Mesenteric fat pad (tissue), 1 donor: ENCODE measurements at places on chromosomes 6 and 20. TPM values are rescaled to one million over a fixed set of nuclear protein-coding genes. Genes with fewer than 3 reads are reported as not detected.

DNA sequence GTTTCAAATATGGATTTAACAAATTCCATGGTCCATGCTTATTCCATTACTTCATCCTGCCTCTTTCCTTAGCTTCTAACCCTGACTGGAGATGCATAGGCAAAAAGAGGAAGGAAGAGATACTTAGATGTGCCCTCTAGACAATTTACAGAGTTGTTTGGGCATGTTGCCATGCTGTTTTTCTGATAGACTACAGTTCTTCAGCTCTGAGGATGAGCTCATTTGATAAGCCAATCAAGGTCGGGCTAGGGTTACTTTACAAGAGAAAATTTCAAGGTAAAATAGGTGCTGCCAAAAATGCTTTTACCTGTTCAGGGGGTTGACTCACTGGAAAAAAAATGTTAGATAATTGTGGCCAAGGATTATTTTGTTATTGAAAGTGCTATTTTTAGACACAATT, 5.9 kb downstream of the HCRTR2 start:
- DNase-seq: no peak

DNA sequence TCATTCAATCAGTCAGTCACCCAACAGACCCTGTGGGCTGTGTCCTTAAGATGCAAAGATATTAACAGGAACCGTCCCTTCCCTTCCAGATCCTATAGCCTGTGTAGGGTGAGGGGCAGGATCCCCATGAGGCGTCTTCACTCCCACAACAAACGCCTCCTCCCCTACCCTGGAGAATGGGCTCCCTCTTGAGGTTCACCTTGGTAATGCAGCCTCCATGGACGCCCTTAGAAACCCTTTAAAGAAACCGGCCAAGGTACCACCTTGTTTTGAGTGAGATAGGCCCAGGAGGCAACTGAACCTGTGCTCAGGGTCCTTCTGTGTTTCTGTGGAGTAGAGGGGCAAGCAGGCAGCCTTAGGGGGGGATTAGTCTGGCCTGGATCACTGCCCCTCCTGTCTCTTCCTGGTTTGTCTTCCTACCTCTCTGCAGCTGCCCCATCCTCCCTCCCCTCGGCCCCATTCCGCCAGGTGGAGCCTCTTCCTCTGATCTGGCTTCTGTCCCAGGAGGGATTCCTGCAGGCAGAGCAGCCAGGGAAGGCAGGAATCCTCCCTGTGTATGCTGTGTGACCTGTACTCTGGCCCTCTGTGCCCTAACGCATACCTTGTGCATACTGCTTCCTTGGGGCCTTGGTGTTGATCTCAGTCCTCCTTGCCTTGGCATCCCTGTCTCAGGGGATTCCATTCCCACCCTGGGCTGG, 6.6 kb upstream of the GUCA1A start:
- no peak for DNase-seq

DNA sequence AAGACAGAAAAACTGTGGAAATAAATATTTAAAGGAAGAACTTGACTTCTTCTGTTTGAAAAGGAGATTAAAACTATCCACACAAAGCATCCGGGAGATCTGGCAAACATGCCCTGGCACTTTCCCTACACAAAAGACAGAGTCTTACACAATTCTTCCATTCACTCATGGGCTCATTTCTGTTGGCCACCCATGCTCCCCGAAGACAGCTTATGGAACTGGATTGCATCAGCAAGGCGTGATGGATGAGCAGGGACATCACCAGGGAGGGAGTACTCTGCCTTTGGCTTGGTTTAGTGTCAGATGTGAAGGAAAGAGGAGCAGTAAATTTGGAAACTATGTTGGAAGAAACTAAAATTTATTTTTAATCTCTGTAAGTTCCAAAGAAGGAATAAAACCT, 379.3 kb downstream of the CD109 start:
- DNase-seq: no peak

DNA sequence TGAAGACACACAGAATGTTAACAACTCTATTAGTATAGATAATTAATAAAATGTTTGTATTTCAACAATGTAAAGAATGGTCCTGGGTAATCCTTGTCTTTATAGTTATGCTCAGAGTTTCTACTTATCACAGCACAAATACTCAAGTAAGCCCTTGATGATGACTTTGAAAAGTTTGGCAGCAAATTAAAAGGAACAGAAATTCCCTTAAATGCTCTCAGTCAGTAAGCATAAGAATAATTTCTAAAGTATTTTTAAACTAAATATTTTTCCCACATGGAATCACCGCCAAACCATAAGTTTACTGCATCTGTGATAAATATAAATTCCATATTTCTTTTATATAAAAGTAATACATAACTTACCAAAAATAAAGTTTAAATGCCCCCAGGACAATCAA, 96.1 kb downstream of the COL12A1 start:
- no peak for DNase-seq

DNA sequence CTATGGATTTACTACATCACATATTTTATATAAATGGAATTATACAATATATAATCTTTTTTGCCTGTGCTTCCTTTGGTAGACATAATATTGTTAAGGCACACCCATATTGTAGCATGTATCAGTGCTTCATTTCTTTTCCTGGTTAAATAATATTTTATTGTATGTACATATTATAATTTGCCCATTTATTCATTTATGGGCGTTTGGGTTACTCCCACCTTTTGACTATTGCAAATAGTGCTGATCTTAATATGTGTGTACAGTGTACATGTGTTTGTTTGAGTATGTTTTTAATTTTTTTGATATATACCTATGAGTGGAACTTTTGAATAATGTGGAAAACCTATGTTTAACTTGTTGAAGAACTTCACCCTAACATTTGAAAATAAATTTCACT, 804.2 kb downstream of the DHX35 start:
- DNase-seq: no peak

DNA sequence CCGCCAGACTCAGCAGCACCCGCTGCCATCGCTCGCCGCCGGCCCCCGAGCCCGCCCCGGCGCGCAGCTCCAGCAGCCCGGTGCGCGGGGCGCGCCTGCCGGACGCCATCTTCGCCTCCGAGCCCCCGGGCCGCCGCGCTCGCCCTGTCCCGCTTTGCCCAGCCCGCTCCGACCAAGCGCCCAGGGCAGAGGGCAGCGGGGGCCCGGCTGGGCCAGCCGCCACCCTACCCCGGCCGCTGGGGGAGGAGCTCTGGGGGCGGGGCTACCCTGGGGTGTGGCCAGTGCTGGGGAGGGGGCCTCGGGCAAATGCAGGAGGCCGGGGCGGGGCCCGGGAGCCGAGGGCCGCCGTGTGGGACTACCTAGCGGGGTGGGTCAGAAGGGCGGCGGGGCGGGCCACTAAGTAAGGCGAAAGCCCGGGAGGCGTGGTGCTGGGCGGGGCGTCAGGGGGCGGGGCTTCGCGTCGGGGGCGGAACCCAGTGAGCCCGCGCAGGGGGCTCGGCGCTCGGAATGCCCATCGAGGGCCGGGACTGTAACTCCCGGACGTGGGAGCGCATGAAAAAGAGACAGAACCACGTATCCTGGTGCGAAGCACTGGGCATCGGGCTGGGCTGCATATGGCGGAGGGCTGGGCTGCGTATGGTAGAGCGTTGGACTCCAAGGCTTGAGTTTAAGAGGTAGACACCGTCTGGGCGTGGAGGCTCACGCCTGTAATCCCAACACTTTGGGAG, at the start of gene SNTA1:
SNTA1 (minus strand) TSS at position 252 of the 728 bp plus-strand sequence; CDS start at position 109, 143 bp downstream.
- DNase-seq: peak; percentile 95

GRCh38 chr6:19303383-19303782, 533.8 kb upstream of the ID4 start:
- no peak for DNase-seq

- no peak for DNase-seq
These were observed 9.8 kb downstream of the FAM210B start for GRCh38 chr20:56368351-56369134.

GRCh38 chr6:148103436-148103835, 239.2 kb upstream of the SASH1 start:
- DNase-seq: no peak

DNA sequence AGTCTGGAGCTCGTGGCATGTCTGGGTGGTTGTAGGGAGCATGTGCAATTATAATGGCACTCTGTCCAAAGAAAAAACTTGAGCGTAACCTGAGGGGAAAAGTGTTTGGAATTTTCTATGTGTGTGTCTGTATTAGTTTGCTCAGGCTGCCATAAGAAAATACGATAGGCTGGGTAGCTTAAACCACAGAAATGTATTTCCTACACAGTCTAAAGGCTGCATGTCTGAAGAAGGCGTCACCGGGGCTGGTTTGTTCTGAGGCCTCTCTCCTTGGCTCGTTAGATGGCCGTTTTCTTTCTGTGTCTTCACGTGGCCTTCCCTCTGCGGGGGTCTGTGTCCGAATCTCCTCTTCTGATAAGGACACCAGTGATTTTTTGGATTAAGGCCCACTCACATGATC, 59.0 kb downstream of the IGF2R start:
- peak; percentile 20 for DNase-seq

GRCh38 chr6:106453756-106454367, 93.3 kb downstream of the CRYBG1 start:
- no peak for DNase-seq

GRCh38 chr6:145842693-145843546, 28.3 kb upstream of the FBXO30 start:
- no peak for DNase-seq

GRCh38 chr6:91710342-91710741, 1123.5 kb upstream of the MAP3K7 start:
- DNase-seq: no peak

DNA sequence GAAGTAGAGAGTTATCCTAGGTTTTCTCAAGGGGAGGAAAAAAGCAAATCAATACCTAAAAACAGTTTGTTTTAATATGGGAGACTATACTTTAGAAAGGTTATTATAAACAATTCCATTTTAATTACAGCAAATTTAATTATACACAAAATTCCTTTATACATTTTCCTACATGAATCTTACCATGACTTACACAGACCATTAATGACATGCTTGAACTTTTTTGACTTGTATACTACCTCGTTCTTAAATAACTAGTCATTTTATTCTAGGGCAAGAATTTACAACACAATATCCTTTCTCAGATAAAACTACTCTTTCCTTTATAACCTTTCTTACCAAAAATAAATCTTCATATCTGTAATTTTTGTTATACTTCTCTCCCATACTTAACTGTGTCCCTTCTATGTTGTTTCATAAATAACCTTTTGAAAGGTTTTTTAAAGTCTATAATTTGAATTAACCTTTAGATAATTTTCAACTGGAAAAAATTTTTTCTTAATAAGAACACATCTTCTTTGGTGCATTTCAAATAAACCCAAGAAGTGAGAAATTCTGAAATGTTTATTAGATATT, 729.4 kb downstream of the TENT5A start:
- DNase-seq: no peak

GRCh38 chr6:23650676-23651075, 475.3 kb upstream of the NRSN1 start:
- no peak for DNase-seq

- DNase-seq: no peak
These were observed 36.6 kb downstream of the DUSP22 start for GRCh38 chr6:328924-329323.

DNA sequence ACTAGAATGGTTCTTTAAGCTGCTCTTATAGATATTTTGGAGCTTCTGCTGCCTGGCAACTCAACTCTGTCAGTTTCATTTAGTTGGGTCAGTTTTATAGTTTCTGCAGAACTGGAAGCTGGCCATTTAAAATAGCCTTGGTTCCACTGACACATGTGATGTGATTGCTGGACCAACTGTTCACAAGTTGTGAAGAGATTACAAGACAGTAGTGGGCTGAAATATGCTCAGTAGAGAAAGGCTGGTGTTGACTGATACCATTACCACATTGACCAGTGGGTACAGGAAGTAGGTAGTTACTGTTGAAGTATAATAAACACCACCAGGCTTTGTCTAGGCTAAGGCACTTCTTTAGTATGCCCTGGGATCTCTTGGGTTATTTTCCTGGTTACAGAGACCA, 39.0 kb downstream of the BCKDHB start:
- DNase-seq: no peak

DNA sequence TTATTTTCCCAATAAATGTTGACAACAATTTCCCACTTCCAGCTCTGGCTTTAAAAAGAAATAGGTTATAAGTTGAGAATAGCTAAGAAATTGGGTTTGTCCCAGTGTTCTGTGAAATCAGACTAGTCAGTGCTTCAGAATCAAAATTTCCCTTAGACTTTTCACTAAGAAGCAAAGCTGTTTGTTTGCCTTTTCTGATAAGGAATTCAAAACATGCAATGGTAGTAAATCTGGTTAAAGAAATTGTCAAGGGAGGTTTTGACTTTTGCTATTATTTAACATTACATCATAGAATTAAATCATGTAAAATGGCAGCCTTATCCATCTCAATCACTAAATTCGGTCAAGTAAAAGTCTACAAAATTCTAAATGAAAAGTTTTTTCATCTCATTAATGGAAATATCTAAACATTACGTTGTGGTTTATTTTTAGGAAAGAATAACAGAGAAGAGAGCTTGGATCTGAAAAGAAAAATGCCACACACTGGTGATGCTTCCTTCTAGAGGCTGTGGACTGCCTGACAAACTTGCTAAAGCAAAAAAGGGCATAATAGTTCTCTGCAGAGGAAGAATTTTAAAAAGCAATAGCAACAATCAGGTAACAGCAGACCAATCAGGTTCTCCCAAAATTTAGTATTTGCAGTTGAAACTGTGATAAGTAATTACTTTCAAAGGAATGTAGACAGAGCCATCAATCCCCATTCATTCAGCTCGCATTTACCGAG, 36.4 kb downstream of the PLAGL1 start:
- no peak for DNase-seq

DNA sequence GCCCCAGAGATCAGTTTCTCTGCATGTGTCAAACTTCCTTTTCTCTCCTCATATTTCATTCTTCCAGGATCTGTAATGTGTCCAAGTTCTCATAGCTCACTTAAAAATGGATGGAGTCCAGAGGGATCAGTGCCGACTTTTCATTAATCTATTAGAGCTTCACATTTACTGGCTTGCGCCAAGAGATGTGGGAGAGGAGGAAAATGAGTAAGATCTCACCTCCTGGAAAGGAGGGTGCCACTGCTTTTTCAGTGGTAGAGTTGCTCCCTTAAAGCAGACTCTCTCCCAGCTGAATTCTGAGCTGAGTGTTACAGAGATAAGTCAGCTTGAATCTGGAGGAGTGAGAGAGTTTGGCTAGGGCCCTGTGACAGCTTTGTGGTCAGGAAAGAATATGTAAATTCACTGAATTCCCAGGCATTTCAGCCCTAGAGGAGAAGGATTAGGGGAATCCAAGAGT, 175.9 kb downstream of the SOX4 start:
- no peak for DNase-seq

- DNase-seq: no peak
These were observed 250.6 kb downstream of the BCKDHB start for GRCh38 chr6:80357081-80357480.

GRCh38 chr6:156851454-156851921, 74.3 kb downstream of the ARID1B start:
- DNase-seq: no peak

- no peak for DNase-seq
These were observed 348.4 kb downstream of the KIF16B start for GRCh38 chr20:16224836-16225235.

- peak; percentile 87 for DNase-seq
These were observed 47.5 kb downstream of the DSTN start for GRCh38 chr20:17617212-17617867.

The MUC21 gene
- not detected for total RNA-seq

The C20orf144 gene
- not detected for total RNA-seq

The PARD6B gene
- 2.0 TPM for total RNA-seq

The OVOL2 gene
- not detected for total RNA-seq

The MED20 gene
- 16.5 TPM for total RNA-seq

The MAK gene
- total RNA-seq: 0.71 TPM

The OSTM1 gene
- 106 TPM for total RNA-seq

The SSTR4 gene
- not detected for total RNA-seq

The ECHDC1 gene
- total RNA-seq: 70.7 TPM

The DLK2 gene
- not detected for total RNA-seq

The VIP gene
- 0.48 TPM for total RNA-seq

The SLC22A3 gene
- total RNA-seq: 8.6 TPM

The NEDD9 gene
- total RNA-seq: 107 TPM

The NCOA5 gene
- total RNA-seq: 23.3 TPM
